H4 (cell line): ENCODE measurements at places on chromosomes 6 and 20.

DNA sequence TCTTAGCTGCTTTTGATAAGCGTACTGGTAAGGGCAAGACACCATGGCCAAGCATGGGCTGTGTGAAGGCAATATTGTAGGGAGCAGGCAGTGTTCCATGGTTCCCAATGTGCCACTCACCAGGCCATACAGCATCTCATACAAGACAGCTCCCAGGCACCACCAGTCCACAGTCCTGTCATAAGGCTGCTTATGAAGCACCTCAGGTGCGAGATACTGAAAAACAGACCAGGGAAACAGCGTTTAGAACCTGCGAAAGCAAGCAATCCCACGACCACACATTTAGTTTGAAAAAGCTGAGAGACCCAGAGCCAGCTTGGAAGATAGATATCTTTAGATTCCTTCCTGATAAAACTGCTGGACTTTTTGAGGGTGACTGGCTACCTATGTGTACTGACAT lies 119.1 kb upstream of the SLC2A12 start:
- DNase-seq = no peak

DNA sequence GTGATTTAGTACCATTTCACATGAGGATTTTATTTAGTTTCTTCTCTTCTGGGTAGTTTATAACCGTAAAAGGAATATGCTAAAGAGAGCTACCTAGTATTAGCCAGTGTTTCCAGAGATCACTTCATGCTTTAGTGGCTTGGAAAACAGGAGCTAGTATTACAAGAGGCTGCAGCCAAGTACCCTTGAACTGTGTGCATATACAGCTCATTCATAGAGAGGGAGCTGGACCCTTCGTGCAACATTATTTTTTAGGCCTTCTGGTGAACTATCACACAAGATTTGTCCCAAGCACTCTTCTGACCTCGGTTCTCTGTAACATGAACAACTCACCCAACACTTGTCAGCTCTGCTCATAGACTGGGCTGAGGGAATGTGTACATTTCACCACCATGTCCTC lies 74.9 kb upstream of the RIN2 start:
- DNase-seq = no peak

GRCh38 chr6:18206591-18206990 lies 51.4 kb downstream of the KDM1B start:
- no peak for DNase-seq

DNA sequence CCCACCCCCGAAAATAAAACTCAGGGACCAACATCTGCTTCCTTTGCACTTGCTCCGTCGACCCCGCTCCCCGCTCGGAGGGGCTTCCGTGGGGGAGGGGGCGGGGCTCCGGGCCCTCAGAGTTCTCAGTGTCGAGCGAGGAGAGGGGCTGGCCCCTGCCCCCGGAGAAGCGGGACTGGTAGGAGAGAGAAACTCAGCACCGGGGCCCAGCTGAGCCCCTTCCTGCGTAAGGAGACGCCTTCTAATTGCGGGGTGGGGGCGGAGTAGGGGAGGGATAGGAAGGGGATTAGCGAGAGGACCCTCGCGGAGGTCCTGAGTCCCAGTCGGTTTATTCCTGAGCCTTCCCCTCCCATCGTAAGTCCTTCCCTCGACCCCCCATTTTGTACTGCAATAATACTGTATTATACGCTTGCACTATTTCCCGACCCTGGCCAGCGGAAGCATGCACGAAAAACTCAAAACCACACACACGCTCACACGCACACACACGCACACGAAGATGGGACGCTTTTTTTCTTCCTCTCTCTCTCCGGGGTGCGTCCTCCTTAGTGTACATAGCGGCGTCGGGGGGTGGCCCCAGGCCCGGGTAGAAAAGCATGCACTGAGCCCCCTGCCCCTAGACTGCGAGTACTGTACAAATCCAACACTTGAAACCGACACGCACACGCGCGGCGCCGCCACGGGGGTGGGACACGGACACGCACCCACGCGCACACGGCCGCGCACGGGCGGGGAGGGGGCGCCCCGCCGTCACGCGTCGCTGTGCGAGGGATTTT lies 22.1 kb upstream of the SLC22A7 start:
- no peak for DNase-seq

GRCh38 chr6:102216232-102216631 lies 822.7 kb downstream of the GRIK2 start:
- no peak for DNase-seq

DNA sequence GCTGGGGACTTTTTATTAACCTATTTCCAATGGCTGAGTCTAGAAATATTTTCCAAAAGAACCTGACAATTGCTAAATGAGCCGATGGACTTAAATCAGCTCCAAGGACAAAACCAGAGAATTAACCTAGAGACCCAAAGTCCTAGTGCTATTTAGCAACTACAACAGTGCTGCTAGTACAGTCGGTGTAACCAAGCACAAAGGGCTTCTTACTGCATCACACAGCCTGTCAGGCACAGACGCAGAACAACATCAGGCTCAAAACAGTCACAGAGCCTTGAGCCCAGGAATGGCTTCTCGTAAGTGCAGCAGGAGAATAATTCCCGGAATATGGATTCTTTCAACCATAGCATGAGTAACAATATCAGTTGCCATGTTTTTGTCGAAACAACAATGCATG lies 70.0 kb downstream of the GFOD1 start:
- no peak for DNase-seq

DNA sequence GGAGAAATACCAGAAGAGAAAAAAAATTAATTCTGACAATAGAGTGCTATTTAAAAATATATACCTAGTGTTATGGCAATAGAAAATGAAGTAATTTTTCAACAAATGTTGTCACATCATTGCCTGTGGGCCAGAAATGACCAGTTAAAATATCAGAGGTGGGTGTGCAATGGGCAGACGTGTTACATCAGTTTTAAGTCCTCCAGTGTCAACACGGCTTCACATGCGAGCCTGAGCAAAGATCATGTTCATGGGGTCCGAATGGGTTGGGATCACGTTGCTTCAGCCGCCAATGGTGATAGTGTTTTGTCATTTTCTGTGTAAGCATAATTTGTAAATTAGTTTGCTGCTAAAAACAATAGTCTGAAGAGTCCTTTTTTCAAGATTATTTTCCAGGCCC lies 27.5 kb downstream of the TMEM200A start:
- no peak for DNase-seq
